T-helper 17 cell (primary cell): ENCODE measurements at places on chromosomes 12 and 14.

- no peak for DNase-seq
Observed at GRCh38 chr12:128783129-128783574, 40.6 kb downstream of the SLC15A4 start.

GRCh38 chr12:7483343-7483742 lies 20.2 kb downstream of the CD163 start:
- DNase-seq = no peak

DNA sequence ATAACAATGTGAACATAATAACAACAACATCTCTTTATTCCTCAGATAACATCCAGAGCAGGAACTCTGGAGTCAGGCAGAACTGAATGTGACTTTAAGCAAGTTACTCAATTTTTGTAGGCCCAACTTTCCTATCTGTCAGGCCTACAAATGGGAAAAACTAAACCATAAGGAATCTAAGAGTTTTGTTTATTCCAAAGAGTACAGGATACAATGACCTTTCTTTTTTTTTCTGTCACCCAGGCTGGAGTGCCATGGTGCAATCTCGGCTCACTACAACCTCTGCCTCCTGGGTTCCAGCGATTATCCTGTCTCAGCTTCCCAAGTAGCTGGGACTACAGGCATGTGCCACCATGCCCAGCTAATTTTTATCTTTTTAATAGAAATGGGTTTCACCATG lies 9.4 kb downstream of the LPCAT3 start:
- no peak for DNase-seq

DNA sequence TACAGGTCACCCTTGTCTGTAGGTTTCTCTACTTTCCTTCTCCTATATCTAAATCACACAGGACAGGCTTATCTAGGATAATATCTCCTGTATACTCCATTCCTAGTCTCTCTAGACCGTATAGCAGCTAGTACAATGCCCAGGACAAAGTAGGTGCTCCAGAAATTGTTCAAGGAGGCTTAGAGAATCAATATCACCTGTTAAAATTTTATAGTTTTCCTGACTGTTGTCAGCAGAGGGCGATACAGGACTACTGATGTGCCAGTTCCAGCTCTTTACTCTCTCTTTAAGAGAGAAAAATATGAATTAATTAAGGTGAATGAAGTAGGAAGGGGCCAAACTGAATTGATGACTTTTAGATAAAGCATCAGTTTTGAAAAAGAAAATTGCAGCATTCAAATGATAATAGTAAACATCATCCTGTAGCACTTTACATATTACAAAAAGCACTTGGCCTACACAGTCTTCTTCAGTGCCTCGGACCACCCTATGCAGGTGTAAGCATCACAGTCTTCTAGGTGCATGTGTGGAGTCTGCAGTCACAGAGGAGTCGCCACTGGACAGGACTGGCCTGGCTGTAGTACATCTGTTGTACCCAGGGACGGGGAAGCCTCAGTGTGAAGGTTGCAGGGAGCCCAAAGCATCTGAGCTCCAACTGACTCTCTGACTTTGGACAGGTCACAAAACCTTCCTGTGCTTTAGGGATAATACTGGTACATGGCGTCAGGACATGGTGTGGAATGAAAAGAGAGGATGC lies 61.9 kb upstream of the MAX start:
- DNase-seq = no peak

- no peak for DNase-seq
Observed at GRCh38 chr12:57235017-57235727, 5.7 kb downstream of the SHMT2 start.

- DNase-seq = no peak
Observed at GRCh38 chr14:94161058-94161457, 13.1 kb upstream of the PPP4R4 start.

- no peak for DNase-seq
Observed at GRCh38 chr12:56522411-56523193, 982 bp downstream of the RBMS2 start.

- DNase-seq = no peak
Observed at GRCh38 chr12:107133462-107133861, 40.1 kb upstream of the CRY1 start.

- no peak for DNase-seq
Observed at GRCh38 chr12:87315-87714, 20.7 kb downstream of the IQSEC3 start.

DNA sequence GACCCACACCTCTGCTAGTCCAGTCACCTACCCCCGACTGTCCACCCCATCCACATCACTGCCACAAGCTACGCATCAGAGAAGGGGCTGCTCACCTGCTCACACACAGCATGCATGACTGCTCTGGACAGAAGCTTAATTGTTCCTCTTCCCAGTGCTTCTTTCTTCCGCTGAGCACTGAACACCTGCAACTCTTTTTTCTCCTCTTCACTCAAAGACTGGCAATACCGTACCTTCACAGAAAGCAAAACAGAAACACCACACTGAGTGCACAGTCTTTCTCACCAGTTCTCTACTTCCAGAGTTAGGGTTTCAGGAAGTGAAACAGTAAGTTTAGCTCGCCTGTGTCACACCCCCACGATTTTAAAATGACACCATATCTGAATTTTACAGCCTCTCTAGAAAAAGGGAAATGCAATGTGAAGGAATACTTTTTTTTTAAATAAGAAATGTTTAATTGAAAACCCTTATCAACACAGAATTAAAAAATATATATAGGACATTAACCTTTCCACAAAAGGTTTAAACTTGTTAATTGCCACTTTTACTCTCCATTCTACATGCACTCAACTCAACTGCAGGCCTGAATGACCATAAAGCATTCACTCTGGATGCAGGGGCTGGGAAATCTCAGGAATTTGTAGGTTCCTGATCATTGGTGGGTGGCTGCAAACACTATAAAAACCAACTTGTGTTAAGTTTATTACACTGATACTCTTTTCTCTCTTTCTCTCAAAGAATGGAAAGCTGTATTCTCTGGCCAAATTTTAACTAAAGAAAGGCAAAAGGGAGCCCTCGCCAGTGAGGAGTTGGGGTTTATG lies 120.0 kb downstream of the PRICKLE1 start:
- DNase-seq = no peak

GRCh38 chr14:98162856-98163805 lies 1108.9 kb downstream of the BCL11B start:
- DNase-seq = no peak

- no peak for DNase-seq
Observed at GRCh38 chr12:110023059-110023980, 24.1 kb downstream of the ANKRD13A start.

- DNase-seq = no peak
Observed at GRCh38 chr14:93832665-93833064, 44.4 kb upstream of the PRIMA1 start.

GRCh38 chr14:24366413-24366720 lies 1.6 kb upstream of the NFATC4 start:
- DNase-seq = no peak

GRCh38 chr12:109261087-109261486 lies 48.0 kb downstream of the FOXN4 start:
- no peak for DNase-seq

GRCh38 chr12:12985817-12986408 lies 14.2 kb downstream of the HEBP1 start:
- no peak for DNase-seq

DNA sequence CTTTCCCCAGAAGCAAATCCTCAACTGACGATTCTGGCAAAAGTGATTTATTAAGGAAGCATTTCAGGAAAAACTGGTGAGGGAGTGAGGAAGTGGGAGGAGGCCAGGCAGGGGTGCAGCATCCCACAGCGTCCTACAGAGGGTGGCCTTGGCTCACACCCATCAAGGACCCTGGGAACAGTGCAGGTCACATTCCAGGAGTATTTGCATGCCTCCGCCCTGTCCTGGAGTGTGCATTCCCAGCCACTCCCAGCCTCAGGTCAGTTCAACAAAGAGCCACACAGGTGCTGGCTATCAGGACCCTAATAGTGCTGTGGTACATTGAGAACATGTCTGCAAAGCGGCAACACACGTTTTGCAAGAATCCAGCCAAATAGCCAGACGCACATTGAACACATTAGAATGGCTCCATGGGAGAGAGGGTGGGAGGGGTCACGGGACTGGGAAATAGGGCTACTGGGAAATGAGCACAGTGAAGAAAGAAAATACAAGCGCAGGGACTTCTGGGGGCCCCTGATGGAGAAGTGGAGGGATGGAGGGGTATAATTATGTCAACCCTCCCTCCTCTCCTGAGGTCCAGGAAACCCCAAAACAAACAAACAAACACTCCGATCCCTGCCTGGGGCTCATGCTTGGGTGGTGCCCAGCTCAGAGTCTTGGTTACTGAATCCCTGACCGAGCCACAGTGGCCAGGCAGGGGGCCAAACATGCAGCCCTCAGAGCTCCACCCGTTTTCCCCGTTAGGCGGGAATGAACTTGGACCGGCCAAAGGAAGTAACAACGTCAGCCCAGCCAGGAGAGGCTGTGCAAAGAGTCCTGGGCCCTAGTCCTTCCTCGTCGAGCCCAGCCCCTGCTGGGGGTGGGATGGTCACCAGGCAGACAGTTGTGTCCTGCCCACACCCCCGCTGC lies 36.5 kb downstream of the CMKLR1 start:
- DNase-seq = no peak

DNA sequence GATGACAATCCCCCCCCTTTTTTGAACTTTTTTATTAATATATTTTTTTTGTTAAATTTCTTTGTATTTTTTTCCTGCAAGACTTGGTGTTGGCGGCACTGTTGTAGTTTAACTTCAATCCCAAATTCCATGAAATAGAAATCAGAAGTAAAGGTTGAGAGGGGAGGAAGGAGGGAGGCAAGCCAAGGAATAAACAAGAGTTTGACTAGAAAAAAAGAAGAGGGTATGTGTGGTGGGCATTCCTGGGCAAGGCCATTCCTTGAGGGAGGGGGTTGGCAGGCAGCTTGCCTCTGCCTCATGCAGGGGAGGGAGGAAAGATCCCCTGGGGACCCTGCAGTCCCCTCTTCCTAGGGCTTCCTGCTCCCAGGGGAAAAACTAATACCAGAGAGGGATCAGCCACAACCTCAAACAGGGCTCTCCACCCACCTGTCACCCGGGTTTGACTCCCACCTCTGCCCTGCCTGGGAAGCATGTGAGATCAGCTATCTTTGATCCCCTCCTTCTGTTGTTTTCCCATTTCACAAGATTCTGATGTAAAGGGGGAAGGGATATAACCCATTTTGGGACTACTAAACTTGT lies 519 bp upstream of the AP1G2 start:
- DNase-seq = no peak

GRCh38 chr12:100520048-100520769 lies 46.5 kb downstream of the NR1H4 start:
- DNase-seq = no peak

GRCh38 chr14:54908190-54908589 lies 5.6 kb upstream of the GCH1 start:
- DNase-seq = no peak

- no peak for DNase-seq
Observed at GRCh38 chr12:7583471-7583870, 79.9 kb upstream of the CD163 start.

- DNase-seq = no peak
Observed at GRCh38 chr12:43320281-43320680, 231.7 kb downstream of the ADAMTS20 start.

- DNase-seq = peak; percentile 72
Observed at GRCh38 chr14:54902143-54902520, 494 bp downstream of the GCH1 start.
